BE2C (cell line): ENCODE measurements at places on chromosomes 3 and 15.

DNA sequence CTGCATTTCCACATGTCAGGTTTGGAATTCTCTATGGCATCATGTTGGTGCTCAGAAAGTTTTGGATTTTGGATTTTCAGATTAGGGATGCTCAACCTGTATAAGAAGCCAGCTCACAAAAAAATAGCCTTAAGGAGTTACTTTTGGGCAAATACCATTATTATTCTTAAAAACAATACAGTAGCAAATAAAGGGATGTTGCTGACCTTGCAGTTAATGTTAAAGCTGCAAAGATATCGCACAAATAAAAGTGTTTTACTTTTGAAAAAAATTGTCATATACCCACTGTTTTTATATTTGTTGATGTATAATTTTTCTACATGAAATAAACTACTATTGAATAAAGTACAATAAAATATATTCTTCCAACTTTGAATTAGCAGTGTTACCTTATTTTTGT lies 60.1 kb downstream of the LYSMD4 start:
- DNase-seq = no peak

GRCh38 chr15:47294765-47295259 lies 422.5 kb upstream of the SEMA6D start:
- DNase-seq = no peak

- DNase-seq = no peak
These were observed 1.9 kb upstream of the CHST14 start for GRCh38 chr15:40468898-40469331.

GRCh38 chr15:68383161-68384074 lies 48.5 kb downstream of the ITGA11 start:
- DNase-seq = peak; percentile 43

DNA sequence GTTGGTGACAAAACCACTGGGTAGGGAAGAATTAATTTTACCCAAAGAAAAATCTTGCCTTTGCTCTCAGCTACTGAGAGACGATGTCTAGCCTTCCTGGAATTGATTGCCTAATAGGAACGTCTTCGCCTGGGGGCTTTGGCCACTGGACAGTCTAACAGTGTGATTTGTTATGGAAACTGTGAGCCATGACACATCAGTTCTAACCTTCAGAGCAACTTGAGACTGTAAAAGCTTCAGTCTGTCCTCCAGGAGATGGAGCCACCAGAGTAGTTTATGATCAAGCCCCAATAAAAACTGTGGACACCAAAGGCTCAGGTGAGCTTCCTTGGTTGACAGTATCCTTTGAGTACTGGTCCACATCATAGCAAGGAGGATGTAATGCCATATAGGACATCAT lies 235.8 kb upstream of the TMCO5A start:
- no peak for DNase-seq

DNA sequence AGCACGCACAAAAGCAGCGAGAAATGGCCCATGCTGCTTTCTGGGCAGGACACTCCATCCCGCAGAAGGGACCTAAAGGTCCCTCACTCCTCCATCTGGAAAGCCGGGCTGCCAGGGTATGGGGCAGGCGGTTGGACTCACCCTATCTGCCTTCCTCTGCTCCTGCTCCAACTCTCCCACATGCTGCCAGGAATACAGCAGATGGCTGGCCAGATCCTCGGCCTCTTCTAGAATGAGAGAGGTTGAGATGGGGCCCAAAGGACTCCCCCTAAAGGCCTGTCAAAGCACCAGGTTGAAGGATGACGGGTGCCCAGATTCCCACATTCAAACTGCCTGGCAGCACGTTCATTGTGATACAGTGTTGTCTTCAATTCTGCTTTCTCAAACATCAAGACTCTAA lies 85.1 kb upstream of the C2CD4B start:
- DNase-seq = no peak

DNA sequence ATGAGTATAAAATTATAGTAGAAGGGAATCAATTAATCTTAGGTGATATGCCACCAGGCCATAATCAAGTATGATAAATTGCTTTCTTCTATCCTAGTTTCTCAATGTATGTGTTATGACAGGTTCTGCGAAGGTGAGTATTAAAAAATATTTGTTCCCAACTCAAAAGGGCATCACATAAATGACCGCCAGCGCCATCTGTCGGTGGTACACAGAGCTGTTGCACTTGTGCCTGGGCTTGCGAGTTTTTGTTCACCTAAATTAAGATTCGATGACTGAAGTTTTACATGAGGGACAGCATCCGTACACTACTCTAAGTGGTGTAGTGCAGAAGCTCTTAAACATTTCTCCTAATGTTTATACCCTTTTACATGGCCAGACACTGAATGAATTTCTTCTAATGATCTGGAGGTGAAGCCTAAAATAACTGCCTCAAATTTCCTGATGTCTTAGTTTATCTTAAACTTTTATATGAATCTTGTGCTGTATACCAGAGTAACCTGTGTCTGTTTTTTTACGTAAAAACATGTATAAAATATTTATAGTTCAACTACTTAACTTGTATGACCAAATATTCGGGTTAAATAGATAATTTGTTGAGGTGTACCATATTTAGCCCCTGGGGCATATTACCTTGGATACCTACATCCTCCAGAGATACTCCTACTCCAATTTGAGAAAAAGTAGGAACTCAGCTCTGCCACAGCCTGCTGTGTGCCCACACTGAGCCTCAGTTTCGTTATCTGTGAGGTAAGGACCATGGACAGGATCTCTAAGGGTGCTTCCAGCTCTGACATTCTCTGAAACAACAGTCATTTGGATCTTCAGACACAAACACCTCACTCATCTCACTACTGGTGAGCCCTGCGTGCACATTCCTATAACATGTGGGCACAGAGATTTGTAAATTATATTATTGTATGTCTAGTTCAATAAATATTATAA lies 365.6 kb downstream of the MAGI1 start:
- DNase-seq = peak; percentile 77

DNA sequence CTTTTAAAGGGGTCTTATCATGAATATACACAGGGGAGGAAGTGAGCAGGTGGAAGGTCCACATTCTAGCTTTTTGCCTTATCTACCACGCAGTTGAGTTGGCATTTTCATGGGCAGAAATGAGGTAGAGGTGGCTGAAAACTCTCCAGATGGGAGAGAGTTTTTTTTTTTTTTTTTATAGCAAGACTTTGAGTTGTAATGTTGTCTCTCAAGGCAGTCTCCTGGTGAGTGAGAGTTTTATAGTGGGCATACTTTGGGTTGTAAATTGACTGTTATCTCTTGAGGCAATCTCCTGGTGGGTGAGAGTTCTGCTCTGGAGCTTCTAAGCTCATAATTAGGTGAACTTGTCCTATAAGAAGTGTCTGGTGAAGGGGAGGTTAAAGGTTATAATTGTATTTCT lies 191.7 kb upstream of the NAALADL2 start:
- no peak for DNase-seq

GRCh38 chr3:42683875-42684598 lies 1.3 kb upstream of the KLHL40 start:
- DNase-seq = peak; percentile 24

- DNase-seq = no peak
These were observed 170.2 kb upstream of the NR2F2 start for GRCh38 chr15:96160269-96160668.

DNA sequence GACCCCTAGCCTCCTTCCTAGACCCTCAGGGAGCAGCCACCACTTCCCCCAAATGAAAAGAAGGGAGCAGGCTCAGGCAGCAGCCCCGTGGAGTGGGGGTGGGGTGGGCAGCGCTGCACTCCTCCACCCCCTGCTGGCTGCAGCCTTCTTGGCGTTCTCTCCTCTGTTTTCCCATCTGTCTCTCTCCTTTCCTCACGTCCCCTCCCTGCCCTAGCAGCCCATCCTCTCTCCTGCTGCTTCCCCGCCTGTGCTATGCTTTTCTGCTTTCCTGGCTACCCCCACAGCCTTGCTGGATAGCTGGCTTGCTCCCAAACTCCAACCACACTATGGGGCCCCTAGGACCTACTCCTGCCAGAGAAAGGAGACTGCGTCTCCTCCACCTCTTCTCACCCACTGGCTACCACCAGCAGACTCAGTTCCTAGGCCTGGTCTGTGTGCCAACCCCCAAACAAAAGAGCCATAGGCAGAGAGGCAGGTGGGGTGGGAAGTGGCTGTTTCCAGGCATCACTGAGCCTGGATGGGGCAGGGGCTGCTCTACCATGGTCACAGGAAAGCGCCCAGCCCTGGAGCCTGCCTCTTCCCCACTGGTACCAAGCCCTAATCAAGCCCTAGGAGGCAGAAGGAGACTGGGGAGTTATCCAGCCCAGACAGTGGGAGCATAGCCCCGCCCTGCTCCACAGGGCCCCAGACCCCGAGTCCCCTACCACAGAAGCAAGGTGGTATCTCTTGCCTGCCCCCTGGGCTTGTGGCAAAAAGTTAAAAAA lies 3.4 kb upstream of the DISP2 start:
- DNase-seq = peak; percentile 79
